Stimulated activated CD8-positive, alpha-beta memory T cell treated with anti-CD3 and anti-CD28 coated beads, Interleukin-15, amount 100 ng/mL, for 24 hours (primary cell): ENCODE measurements at places on chromosomes 7 and 10.

- peak; percentile 34 for DNase-seq
Observed at GRCh38 chr7:102390697-102391484, 5.3 kb upstream of the PRKRIP1 start.

GRCh38 chr7:34062341-34062740 is 157.0 kb downstream of the BMPER start:
- DNase-seq, result no peak

- no peak for DNase-seq
Observed at GRCh38 chr7:64494912-64495461, 67.9 kb downstream of the ZNF680 start.

DNA sequence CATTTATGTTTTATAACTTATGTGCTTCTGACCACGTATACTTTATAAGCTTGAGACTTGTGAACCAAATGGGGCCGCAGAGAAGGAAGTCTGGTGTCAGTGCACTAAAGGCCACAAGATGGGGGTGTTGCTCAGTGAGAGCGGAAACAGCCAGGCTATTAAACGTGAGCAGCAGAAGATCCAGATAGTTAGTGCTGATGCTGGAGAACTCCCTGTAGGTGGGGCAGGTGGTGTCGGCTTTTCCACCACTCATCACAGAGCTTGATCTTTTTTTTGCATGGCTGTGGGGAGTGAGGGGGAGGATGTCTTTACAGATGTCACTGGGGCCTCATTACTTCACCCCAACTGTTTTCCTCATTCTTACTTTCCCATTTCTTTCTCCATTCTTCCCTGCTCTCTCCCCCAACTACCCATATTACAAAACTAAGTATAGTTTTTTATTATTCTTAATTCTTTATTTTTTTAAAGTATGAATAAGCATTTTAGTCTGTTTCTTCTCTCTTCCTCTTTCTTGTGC is 34.7 kb downstream of the ACADSB start:
- DNase-seq, result no peak

DNA sequence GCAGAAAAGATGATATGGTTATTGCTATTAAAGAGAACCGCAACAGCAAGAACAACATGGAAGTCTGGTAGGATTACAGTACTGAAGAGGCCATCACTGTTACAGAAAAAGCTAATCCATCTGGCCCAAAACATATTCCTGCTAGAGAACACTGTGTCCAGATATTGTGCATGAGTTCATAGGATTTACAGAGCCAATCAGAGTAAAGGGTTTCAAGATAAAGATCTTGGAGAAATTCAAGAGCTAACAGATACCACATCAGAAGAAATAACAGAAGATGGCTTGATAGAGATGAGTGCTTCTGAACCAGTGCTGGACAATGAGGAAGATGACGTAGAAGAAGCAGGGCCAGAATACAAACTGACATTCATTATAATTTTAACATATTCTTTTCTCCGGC is 58.7 kb downstream of the MINDY3 start:
- no peak for DNase-seq

- no peak for DNase-seq
Observed at GRCh38 chr7:108012499-108013430, 9.8 kb upstream of the LAMB1 start.

- DNase-seq, result no peak
Observed at GRCh38 chr7:92260248-92260781, 14.5 kb downstream of the ANKIB1 start.

- DNase-seq, result no peak
Observed at GRCh38 chr10:99965700-99966099, 44.0 kb downstream of the DNMBP start.

- DNase-seq, result no peak
Observed at GRCh38 chr10:38025283-38025682, 14.8 kb downstream of the ZNF33A start.

GRCh38 chr10:129332476-129332875 is 134.6 kb upstream of the MGMT start:
- DNase-seq, result no peak

- DNase-seq, result no peak
Observed at GRCh38 chr10:22245567-22245966, 27.8 kb upstream of the EBLN1 start.

DNA sequence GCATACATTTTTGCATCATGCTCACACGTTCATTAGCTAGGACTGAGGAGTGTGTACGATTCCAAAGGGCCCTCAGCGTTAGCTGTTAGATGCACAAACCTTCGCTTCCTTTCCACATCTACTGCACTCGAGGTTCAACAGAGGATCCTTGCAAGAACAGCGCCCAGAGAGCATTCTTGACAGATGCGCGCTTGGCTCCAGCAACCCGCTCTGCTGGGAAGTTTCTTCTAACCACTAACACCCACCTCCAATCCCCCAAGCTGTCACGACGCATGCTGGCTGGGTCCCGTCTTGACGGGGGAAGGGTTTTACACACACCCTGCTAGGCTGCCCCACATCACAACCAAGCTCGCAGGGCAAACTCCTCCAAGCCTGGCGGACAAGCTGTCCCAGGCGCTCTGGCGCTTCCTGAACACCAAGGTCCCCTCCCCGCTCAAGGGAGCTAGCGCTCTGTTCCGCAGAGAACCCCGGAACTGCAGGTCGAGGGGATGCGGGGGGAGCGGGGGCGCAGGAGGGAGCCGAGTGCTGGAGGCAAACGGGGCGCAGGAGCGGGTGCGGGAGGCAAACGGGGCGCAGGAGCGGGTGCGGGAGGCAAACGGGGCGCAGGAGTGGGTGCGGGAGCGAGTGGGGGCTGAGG is 653 bp upstream of the ADRB1 start:
- no peak for DNase-seq

GRCh38 chr7:46613116-46613515 is 692.0 kb upstream of the IGFBP3 start:
- DNase-seq, result no peak

- no peak for DNase-seq
Observed at GRCh38 chr7:65235586-65235985, 138.1 kb upstream of the ZNF92 start.

- DNase-seq, result no peak
Observed at GRCh38 chr7:39299695-39300094, 266.5 kb upstream of the YAE1 start.

DNA sequence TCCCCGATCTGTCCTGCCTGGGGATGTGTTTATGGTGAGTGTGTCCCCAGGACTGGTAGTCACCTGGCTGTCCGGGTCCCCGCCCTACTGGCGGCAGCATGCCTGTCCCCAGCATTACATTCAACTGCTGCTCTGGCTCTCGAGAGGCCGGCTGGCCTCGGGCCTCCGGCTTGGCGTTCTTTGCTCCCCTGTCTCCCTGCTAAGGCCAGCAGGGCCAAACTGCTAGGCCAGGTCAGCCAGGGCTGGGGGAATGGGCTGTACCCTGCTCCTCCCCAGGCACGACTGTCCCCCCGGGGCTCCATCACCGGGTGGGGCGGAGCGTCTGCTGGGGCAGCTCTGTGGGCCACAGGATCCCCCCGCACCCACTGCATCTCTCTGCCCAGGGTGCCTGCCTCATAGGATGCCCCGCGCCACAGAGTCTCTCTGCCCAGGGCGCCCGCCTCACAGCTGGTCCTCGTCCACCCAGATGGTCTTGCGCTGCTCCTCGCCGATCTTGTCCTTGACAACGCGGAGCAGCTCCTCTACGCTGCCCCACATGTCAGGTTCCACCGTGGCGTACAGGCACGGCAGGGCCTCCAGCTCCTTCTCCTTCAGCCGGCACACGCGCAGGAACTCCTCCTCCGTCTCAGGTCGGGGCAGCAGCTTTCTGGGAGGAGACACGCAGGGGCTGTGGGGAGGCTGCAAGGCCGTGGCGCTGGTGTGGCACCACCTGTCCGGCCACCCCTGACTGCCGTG is 62.3 kb upstream of the GNA12 start:
- DNase-seq, result no peak

- peak; percentile 62 for DNase-seq
Observed at GRCh38 chr7:39949971-39950472, at the start of gene CDK13. Gene CDK13 (plus strand): TSS chr7:39950256. CDS start chr7:39950642, 386 bp downstream.

GRCh38 chr10:34954142-34954541 is 136.0 kb downstream of the CUL2 start:
- DNase-seq, result no peak

DNA sequence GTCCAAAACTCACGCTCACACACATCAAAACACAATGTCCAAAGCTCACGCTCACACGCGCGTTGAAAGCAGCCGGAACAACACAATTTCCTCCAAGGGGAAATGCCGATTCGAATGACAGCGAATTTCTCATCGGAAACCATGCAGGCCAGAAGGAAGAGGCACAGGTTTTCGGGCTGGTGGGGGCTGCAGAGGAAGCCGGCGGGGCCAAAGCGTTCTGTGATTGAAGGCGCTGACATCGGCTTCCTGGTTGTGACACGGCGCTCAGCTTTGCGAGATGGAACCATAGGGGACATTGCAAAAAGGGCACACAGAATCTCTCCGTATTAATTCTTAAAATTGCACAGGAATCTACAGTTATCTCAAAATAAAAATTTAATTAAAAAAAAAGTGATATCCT is 61.3 kb downstream of the FOXL3 start:
- no peak for DNase-seq

DNA sequence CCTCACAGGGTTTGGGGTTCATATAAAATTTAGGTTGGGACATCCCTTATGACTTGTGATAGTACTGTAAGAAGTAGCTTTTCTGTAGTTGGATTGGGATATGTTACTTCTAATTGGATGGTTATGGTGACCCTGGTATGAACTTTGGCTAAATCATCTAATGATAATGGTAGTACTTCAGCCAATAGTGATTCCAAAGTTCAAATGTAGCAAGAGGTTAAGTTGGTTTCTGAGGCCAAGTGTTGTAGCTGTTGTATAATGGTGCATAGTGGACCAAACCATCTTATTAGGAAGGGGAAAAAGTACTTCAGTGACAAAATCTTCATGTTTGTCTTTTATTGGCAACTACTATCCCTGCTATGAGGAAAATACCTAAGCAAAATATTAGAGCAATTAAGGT is 542.1 kb upstream of the IGFBP3 start:
- no peak for DNase-seq

GRCh38 chr10:49426490-49427360 is 30.8 kb upstream of the DRGX start:
- no peak for DNase-seq

GRCh38 chr7:123012435-123012834 is 16.9 kb upstream of the TAS2R16 start:
- no peak for DNase-seq

DNA sequence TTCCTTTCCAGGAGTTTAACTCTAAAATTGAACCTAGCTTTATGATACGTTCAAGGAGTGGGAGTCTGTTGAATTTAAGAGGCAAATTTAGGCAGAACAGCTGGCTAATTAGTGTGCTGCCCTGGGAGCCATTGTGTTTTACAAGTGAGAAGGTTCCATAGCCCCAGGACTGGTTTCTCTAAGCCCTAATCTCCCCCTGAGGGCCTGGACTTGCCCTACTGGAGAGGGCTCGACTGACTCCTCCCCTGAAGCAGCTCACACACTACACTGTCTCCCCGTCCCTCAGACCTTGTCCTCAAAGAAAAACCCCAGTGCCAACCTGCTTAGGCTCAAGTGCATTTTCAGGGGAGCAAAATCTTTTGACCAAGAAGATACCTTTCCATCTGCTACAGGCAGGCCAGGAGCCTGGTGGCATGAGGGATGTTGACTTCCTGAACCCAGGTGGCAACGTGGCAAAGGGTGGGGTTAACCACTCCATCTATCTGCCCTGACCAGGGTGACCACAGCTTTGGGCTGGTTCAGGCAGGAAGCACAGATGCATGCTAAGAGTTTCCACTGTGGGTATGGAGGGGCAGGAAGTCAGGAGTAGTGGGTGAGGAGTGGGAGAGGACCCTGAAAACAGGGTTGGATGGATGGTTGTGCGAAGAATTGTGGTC is 68.9 kb upstream of the CARD11 start:
- no peak for DNase-seq

DNA sequence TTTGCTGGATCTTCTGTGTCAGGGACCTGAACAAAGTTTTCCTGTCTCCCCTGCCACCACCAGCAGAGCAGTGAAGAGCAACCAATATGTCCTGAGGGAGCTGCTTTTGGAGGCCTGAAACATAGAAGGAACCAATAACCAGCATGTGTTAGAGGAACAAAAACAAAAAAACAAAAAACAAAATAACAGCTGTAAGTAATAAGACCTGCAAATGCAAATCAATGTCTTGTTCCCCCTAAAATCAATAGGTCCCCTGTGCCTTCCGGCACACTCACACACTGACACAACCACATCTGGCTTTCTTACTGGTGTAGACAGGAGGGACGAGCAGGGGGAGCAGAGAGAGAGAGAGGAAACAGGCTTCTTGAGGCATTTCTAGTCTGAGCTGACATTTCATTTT is 94.1 kb downstream of the NRG3 start:
- no peak for DNase-seq
